ENCODE measurements at places on chromosomes 6 and 20. TPM values are rescaled to one million over a fixed set of nuclear protein-coding genes. Genes with fewer than 3 reads are reported as not detected.

IL20RA gene
- 0.84 TPM for total RNA-seq

BTNL2 gene
- total RNA-seq = not detected

MUC22 gene
- total RNA-seq = not detected

ATRN gene
- 54.5 TPM for total RNA-seq

DEFB129 gene
- total RNA-seq = not detected

HIVEP2 gene
- 9.7 TPM for total RNA-seq

DDAH2 gene
- total RNA-seq = 218 TPM

IMPG1 gene
- total RNA-seq = not detected

- no peak for DNase-seq
Measured at GRCh38 chr6:22067122-22067521, 229.7 kb downstream of the PRL start.

GRCh38 chr6:170448751-170449630 is 104.1 kb downstream of the PSMB1 start:
- DNase-seq = no peak

GRCh38 chr20:10259166-10259565 is 40.5 kb downstream of the SNAP25 start:
- no peak for DNase-seq

GRCh38 chr6:51842804-51843378 is 244.5 kb downstream of the PKHD1 start:
- no peak for DNase-seq

GRCh38 chr20:24954566-24954965 is 5.5 kb downstream of the CST7 start:
- no peak for DNase-seq

GRCh38 chr6:120279466-120280167 is 930.1 kb upstream of the MAN1A1 start:
- no peak for DNase-seq

DNA sequence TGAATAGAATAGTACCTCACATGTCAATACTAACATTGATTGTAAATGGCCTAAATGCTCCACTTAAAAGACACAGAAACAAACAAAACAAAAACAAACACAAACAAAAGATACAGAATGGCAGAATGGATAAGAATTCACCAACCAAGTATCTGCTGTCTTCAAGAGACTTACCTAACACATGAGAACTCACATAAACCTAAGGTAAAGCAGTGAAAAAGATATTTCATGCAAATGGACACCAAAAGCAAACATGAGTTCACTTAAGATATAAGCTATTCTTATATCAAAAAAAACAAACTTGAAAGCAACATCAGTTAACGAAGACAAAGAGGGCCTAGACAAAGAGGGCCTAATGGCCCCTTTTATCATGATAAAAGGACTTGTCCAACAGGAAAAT is 47.3 kb upstream of the ZNF133 start:
- no peak for DNase-seq

DNA sequence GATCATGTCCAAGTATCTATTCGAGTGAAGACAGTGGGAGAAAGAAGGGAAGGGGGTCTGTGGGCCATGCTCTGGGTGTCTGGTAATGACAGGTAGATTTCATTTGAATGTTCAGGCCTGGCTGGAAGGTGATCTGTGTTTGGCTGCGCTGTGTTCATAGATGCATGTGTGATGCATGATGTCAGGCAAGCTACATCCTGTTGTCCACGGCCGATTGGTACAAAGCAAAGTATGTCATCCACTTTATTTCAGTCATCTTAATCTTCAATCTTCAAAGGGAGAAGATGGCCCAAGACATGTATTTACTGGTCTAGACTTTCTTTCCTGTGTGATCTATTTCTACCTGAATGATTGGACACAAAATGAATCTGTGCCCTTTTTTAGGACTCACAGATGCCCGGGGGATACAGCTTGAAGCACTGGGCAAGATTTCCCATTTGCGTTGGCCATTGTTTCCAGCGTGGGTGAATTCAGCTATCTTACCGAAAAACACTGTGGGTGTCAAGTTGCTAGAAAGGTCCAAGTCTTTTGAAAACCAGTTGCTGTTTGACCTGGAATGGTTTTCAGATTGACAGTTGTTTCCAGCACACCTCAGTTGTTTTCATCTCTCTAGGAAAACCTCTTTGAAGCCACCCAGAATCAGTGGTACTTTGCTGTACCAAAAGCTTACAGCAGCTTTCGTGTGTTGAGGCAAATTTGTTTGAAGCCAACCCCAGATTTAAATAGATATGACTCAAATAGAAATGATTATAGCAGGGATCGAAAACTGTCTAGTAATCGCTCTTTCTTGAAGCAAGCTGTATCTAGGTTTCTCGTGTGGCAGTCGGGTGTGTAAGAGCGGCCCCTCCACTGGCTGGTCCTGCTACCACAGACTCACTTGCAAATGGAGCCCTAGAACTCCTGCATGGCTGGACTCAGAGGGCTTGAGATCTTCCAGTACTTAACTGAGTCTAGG is 27.2 kb downstream of the DUSP22 start:
- DNase-seq = no peak

DNA sequence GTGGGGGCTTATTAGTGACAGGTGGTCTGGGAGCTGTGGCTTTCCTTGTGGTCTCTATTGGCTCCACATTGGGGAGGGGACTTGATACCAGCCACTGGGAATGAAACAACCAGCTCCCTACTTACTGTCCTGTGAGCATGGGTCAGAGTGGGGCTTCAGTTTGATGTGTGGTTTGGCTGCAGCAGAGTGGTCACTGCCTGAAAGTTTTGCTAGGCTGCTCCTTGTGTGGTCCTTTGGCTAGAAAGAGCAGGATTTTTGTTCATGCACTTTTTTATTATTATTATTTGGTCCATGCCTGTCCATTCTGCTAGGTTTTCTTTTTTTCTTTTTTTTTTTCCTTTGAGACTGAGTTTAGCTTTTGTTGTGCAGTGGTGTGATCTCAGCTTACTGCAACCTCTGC is 7.5 kb upstream of the TMEM14B start:
- DNase-seq = no peak

- no peak for DNase-seq
Measured at GRCh38 chr20:61056116-61056515, 195.9 kb upstream of the CDH4 start.

DNA sequence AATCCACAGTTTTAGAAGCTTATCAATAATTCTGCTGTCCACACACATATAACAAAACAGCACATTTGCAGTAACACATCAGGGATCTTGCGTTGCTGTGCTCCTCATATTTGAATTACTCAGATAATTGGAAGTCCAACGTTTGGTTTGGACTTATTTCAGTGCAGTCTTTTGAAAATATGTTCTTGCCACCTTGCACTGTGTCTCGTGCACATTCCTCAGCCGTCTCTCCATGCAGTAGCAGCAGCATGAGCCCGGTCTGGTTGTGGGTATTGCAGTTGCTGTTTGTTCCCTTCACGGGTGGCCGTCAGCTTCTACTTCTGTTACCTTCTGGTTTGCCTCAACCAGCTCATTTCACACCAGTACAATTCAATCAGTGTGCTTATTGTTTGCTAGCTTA is 215.5 kb downstream of the SLC24A3 start:
- DNase-seq = no peak

DNA sequence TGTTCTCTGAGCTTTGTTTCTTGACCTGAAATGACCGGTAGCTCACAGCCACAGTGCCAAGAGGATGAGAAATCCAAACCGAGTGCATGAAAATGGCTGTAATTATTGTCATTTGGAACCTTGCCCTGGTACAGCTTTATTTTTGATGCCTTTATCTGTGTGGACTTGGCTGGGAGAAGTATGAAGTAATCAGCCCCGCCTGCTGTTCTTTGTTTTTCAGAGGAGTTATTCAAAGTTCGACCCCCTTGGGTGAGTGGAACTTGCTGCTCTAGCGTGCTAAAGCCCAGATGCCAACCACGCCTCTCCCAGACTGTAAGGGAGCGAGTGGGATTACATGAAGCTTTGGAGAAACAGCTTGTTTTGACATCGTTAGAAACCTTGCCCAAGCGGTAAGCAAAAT is 48.3 kb downstream of the ECT2L start:
- DNase-seq = no peak

DNA sequence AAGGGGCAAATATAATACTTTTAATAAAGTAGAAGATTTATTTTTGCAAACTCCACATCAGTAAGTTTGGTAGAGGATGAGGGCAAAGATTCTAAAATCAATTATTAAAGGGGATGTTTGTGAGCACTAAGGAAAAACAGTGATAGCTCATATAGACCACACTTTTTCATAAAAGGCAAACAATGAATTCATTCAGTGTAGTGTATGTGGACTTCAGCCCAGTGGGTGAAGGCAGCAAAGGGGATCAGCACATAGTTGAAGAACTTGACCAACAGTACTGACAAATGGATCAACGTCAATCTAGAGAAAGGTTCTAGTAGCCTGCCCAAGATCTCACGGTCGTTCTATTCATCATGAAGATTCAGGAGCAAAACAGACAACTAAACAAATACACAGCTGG is 45.3 kb downstream of the MAK start:
- DNase-seq = no peak

GRCh38 chr6:16739329-16739801 is 21.9 kb downstream of the ATXN1 start:
- DNase-seq = no peak
